ENCODE measurements at places on chromosomes 2 and 18. TPM values are rescaled to one million over a fixed set of nuclear protein-coding genes. Genes with fewer than 3 reads are reported as not detected.
A peak's percentile ranks its signal among the peaks of the same experiment; 100 is the strongest.

- ATAC-seq: no peak
Observed at GRCh38 chr18:58466636-58467205, 162.2 kb downstream of the ALPK2 start.

GRCh38 chr2:27890924-27891672 lies 569 bp downstream of the BABAM2 start:
- peak; percentile 50 for ATAC-seq

- no peak for ATAC-seq
Observed at GRCh38 chr2:59713577-59713976, 839.9 kb downstream of the BCL11A start.

DNA sequence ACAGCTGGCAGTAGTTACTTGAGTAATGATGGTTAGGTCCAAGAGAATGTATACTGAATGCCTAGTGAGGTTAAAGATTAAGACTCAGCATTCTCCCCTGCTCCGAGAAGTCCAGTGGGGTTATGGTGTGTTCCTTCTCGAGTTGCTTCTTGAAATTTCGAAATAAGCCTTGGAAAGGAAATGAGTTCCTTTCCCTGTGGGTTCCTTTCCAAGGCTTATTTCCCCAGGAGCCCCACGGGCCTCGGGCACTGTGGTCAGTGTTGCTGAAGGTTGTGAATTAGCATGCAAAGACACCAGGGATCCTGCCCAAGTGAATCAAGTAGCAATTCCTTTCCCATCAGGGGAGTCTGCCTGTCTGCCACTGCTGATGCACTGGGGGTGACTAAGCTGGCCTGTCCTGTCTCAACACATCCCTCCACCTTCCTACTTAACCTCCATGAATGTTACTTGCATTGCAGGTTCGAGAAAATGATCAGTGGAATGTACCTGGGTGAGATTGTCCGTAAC lies 53.6 kb downstream of the HK2 start:
- peak; percentile 83 for ATAC-seq

DNA sequence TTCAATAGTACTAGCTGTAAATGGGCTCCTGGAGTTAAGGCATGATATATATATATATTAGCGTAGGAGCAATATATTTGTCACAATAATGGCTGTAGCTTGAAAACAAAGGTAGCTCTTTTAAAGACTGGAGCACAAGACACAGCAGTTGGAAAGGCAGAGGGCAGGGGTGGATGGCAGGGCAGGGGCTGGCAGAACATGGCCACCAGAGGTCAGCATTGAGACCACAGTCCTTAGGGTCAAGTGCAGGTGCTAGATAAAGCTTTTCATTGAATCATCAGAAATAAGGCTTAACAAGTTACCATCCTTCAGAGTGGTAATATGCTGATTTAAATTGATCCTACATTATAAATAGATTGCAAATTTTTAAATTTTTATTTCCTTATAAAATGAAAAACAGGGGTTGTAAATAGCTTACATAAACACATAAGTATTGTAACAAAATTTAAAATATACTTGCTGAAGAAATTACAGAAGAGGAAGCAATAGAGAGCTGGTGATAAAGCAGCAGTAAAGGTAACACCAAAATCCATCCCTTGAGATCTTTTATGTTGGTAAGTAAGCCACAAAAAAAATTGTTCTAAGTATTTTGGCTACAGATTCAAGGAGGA lies 161.2 kb upstream of the PIEZO2 start:
- no peak for ATAC-seq

Gene BOLL
- 0.57 TPM for total RNA-seq

DNA sequence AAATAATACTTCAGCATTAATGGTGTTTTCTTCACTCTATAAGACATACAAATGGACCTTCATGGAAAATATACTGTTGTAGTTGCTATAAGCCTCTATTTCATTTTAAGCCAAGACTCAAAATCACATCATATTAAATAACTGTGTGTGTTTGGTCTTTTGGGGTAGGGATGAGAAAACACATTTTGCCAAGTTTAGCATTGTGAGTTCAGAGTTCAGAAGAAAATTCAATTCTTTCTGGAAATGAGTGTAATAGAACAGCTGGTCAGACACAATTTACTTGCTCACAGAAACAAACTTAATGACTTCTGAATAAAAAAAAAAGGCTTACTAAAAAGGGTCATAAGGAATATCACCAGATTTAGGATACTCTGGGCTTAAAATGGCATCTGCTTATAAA lies 149.5 kb downstream of the LRRTM4 start:
- ATAC-seq: no peak

Gene ZNF638
- 183 TPM for total RNA-seq

Gene HYCC2
- 13.1 TPM for total RNA-seq

GRCh38 chr2:113113807-113114206 lies 13.6 kb upstream of the IL1RN start:
- no peak for ATAC-seq

DNA sequence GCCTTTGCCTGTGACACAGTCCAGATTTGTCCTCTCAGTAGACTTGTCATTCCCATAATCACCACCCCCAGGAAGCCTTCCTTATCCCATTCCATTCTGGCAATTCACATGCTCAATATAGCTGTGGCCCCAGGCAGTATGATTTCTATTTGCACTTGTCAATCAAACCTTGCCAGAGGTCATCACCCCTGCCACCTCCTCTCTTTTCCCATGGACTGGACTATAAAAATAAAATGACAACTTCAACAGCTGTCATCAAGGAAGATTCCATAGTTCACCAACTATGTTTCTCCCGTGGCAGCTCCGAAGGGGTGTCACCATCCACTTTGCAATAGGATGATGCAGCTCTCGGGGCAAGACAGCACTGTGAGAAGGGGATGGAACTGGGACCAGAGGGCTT lies 255.7 kb downstream of the CELF4 start:
- peak; percentile 34 for ATAC-seq

- ATAC-seq: no peak
Observed at GRCh38 chr2:178237488-178238153, 43.3 kb downstream of the OSBPL6 start.

- ATAC-seq: no peak
Observed at GRCh38 chr2:115484486-115484885, 1042.0 kb downstream of the DPP10 start.

DNA sequence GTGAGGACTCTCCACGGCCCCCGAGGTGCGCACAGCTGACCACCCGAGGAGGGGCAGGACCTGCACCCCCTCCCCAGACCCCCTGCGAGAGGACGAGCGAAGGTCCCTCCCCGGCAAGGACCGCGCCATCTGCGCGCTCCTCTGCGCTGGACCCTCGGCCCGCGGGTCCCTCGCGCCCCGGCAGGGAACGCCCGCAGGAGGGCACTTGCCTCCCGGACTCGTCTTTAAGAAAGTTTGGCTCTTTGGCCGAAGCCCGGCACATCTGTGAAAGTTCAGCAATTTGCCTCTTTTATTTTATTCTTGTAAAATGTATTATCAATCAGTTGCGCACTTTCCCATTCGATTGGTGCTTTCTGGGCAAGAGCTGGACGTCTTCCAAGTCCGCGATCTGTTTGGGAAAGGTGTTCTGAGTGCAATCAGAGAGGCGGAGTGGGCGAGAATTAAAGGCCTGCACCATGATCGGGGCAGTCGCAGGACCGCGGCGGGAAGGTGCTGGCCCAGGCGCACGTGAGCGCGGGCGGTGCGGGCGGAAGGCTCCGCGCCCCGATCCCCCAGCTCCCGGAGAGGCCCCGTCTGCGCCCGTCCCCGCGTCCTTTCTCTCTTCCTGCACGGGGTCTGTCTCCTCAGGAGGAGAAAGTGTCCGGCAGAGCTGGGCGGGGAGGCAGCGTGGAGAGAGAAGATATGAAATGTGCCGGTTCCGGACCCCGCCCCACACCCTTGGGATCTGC lies 1.6 kb upstream of the ALKAL2 start:
- ATAC-seq: peak; percentile 69

- no peak for ATAC-seq
Observed at GRCh38 chr18:50280707-50281294, 522 bp downstream of the MBD1 start.

Gene TMEM247
- not detected for total RNA-seq

Gene KATNAL2
- total RNA-seq: 23.5 TPM

- ATAC-seq: no peak
Observed at GRCh38 chr2:231332872-231333500, 62.5 kb upstream of the B3GNT7 start.

DNA sequence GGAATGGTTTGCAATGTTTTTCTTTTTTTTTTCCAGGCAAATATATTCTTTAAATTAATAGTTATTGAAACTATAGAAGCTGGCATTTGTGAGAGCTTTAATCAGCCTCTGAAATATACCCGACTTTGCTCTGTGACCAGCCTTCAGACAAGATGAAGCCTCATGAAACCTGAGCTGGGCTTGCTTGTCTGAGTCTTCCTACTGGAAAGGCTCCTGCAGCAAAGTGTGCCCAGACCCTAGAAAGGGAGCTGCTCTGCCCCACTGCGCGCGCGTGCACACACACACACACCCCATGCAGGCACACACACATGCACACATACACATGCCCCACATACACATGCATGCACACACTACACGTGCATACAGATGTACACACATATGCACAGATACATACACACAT lies 203.3 kb upstream of the NT5C1B start:
- ATAC-seq: no peak

GRCh38 chr2:30147196-30147714 lies 448 bp downstream of the YPEL5 start:
- ATAC-seq: peak; percentile 0

GRCh38 chr2:10009811-10010781 lies 33.3 kb upstream of the KLF11 start:
- peak; percentile 17 for ATAC-seq

Gene RNF149
- 29.7 TPM for total RNA-seq

All from motor neuron (in vitro differentiated cells).